ENCODE measurements at places on chromosomes 12 and 14. TPM values are rescaled to one million over a fixed set of nuclear protein-coding genes. Genes with fewer than 3 reads are reported as not detected.

The EML5 gene
- 5.5 TPM for total RNA-seq

The PCBP2 gene
- total RNA-seq, result 848 TPM

DNA sequence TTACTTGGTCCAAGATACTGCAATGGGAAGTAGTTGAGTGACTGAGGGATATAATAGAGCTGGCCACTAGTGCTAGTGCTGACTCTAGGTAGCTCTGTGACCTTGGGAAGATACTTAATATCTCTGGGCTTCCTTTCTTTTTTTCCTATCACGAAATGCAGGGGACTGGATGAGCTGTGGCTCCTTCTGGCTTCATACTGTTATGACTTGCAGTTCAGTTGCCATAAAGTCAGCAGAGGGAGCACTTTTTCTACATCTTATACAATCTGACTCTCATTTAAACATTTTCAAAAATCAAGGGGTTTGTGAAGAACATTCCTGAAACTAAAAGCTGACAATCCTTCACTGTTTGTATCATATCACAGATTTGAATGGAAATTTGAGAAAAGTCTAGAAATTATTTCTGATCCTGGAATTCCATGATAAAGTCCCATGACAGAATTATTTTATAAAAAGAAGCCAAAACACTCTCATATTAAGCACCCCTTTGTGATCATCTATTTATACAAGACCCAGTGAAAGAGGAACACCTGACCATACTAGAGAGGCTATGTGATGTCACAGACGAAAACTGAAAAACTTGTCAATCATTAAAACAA lies 5.3 kb downstream of the BHLHE41 start:
- H3K27me3 ChIP-seq, result peaks cover 39% of the 10 kb centered on the region
- no peaks in the 10 kb centered on the region for H3K36me3 ChIP-seq
- H3K4me3 ChIP-seq, result no peak overlapping the region
- DNase-seq, result no peak
- H3K27ac ChIP-seq, result no peak overlapping the region
- H3K4me1 ChIP-seq, result peaks cover 23% of the 10 kb centered on the region

DNA sequence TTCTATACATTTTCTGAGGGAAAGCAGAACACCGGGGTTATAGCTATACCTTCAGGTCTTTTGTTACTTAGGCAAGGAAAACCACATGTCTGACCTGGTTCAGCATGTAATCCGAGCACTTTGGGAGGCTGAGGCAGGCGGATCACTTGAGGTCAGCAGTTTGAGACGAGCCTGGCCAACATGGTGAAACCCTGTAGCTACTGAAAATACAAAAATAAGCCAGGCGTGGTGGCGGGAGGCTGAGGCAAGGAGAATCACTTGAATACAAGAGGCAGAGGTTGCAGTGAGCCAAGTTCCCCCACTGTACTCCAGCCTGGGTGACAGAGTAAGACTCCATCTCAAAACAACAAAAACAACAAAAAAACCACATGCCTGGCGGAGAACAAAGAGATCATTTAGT lies 177.6 kb downstream of the ACSS3 start:
- no peak overlapping the region for H3K4me3 ChIP-seq
- no peaks in the 10 kb centered on the region for H3K27me3 ChIP-seq
- no peaks in the 10 kb centered on the region for H3K4me1 ChIP-seq

The TNFAIP2 gene
- 5.8 TPM for total RNA-seq

GRCh38 chr12:56160193-56160763 lies 2.1 kb downstream of the MYL6 start:
- peaks cover 45% of the 10 kb centered on the region for H3K36me3 ChIP-seq
- H3K27ac ChIP-seq, result peak overlapping the region; percentile 97
- peaks cover 38% of the 10 kb centered on the region for H3K4me1 ChIP-seq
- no peaks in the 10 kb centered on the region for H3K27me3 ChIP-seq
- peak; percentile 85 for DNase-seq

The PRKD1 gene
- total RNA-seq, result not detected

- no peak overlapping the region for H3K4me3 ChIP-seq
- no peak for DNase-seq
- H3K36me3 ChIP-seq, result no peaks in the 10 kb centered on the region
These were observed 14.5 kb upstream of the KLRD1 start for GRCh38 chr12:10293151-10293550.

GRCh38 chr12:105273601-105274000 lies 37.6 kb upstream of the APPL2 start:
- H3K4me3 ChIP-seq, result no peak overlapping the region
- H3K27ac ChIP-seq, result no peak overlapping the region
- no peaks in the 10 kb centered on the region for H3K36me3 ChIP-seq
- H3K4me1 ChIP-seq, result no peaks in the 10 kb centered on the region
- H3K27me3 ChIP-seq, result no peaks in the 10 kb centered on the region
- DNase-seq, result no peak

The PRMT5 gene
- total RNA-seq, result 30.5 TPM

The PAX9 gene
- total RNA-seq, result not detected

DNA sequence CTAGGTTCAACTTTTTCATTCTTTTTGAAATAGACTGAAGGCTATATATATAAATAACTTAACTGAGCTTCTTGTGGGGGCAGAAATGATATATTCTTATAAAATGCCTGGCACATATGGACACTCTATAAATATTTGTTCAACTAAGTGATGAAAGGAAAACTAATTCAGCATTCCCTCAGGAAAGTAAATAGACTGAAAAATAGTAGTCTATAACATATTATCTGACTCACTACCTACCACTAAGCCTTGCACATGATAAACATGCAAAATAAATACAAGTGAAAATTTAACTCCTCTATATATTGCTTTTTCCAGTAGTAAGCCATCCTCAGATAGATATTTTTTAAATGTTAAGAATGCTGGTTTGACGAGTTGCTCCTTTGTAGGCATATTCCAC lies 15.7 kb upstream of the BMAL2 start:
- no peaks in the 10 kb centered on the region for H3K4me1 ChIP-seq
- no peak overlapping the region for H3K27ac ChIP-seq
- H3K4me3 ChIP-seq, result no peak overlapping the region
- H3K27me3 ChIP-seq, result no peaks in the 10 kb centered on the region

The COX8C gene
- not detected for total RNA-seq

The TCL1B gene
- not detected for total RNA-seq

The OASL gene
- 9.7 TPM for total RNA-seq

GRCh38 chr14:105431256-105431655 lies 11.6 kb downstream of the MTA1 start:
- H3K4me1 ChIP-seq, result no peaks in the 10 kb centered on the region
- no peaks in the 10 kb centered on the region for H3K27me3 ChIP-seq
- no peak overlapping the region for H3K4me3 ChIP-seq
- H3K27ac ChIP-seq, result no peak overlapping the region
- H3K36me3 ChIP-seq, result no peaks in the 10 kb centered on the region
- no peak for DNase-seq

All from CD4-positive, alpha-beta memory T cell (primary cell).